ENCODE measurements at places on chromosomes 4 and X.
A peak's percentile ranks its signal among the peaks of the same experiment; 100 is the strongest.

- DNase-seq, result no peak
These were observed 14.8 kb downstream of the IL13RA1 start for GRCh38 chrX:118742176-118742575.

DNA sequence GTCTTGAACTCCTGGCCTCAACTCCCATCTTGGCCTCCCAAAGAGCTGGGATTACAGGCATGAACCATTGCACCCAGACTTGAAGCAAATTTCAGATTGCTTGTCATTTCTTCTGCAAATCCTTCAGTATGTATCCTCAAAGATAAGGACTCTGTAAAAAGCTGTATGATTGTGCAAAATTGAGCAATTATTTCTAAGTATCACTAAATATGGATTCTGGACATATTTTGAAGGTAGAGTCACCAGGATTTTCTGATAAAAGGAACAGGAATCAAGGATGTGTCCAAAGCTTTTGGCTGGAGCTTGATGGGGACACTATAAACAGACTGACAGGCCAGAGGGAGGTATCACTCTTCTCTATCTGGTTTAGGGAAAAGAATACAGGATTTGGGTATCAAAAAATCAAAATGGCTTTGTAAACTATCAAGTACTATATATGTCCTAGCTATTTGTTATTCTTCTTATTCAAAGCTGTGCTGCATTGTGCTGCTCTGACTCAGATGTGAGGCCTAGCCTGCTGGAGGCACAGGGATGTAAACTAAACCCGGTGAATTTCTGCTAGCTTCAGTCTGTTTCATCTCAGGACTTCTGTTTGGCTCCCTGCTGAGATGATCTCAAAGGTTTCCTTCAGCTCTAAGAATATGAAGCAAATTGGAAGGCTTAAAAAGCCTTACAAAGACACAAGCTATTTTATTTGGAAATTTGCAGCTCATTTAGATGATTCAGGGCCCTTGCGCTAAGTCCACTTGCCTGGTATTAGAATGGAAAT, 8.3 kb downstream of the RPS4X start:
- peak; percentile 8 for DNase-seq

GRCh38 chrX:31091819-31092218, 20.0 kb upstream of the FTHL17 start:
- DNase-seq, result no peak

GRCh38 chr4:479972-480371, 19.0 kb downstream of the ZNF721 start:
- DNase-seq, result no peak

DNA sequence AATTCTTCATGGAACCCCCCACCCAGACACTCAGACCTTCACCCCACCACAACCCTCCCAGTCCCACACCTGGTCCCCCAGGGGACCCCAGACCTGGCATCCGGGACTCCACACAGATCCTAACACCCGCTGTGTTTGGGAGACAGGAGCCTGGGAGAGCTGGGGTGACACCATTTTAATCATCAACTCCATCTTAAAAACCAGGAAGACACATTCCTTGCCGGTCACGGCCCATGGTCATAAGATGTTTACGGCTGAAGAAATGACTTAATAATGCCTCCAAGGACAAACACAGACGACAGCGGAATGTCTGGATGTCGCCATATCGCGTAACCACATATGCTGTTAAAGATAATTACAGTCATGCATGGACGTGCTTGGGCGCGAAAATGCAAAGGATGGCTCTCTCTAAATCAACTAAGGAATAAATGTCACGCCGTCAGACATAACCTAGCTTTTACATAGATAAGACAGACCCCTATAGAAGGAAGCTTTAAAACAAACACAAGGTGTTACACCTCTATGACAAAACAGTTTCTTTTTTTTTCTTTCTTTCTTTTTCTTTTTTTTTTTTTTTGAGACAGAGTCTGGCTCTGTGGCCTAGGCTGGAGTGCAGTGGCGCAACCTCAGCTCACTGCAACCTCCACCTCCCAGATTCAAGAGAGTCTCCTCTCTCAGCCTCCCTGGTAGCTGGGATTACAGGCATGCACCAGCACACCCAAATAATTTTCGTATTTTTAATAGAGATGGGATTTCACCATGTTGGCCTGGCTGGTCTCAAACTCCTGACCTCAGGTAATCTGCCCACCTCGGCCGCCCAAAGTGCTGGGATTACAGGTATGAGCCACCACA, 2.1 kb upstream of the DHRSX start:
- DNase-seq, result no peak

All from amniotic stem cell (primary cell).